ENCODE measurements at places on chromosomes 5 and 9. TPM values are rescaled to one million over a fixed set of nuclear protein-coding genes. Genes with fewer than 3 reads are reported as not detected.

TGFBI gene
- not detected for total RNA-seq

KCNMB1 gene
- total RNA-seq = not detected

CNTNAP3B gene
- total RNA-seq = not detected

TAF7 gene
- 71.5 TPM for total RNA-seq

PRUNE2 gene
- 0.50 TPM for total RNA-seq

SHROOM1 gene
- 7.4 TPM for total RNA-seq

GPR150 gene
- 0.56 TPM for total RNA-seq

PCA3 gene
- not detected for total RNA-seq

SLC46A2 gene
- not detected for total RNA-seq

ERMP1 gene
- 17.3 TPM for total RNA-seq

IFNA13 gene
- not detected for total RNA-seq

SET gene
- 831 TPM for total RNA-seq

CARTPT gene
- not detected for total RNA-seq

DRD1 gene
- total RNA-seq = not detected

GEMIN5 gene
- 47.5 TPM for total RNA-seq

DNAJA1 gene
- 328 TPM for total RNA-seq

KIAA0825 gene
- total RNA-seq = 0.54 TPM

F2RL2 gene
- not detected for total RNA-seq

MIGA2 gene
- 43.3 TPM for total RNA-seq

COL23A1 gene
- 0.07 TPM for total RNA-seq

GMCL2 gene
- total RNA-seq = 0.07 TPM

FGD3 gene
- 39.5 TPM for total RNA-seq

SPINK6 gene
- total RNA-seq = not detected

PCDHB10 gene
- not detected for total RNA-seq

Data from activated CD4-positive, alpha-beta T cell treated with anti-CD3 and anti-CD28 coated beads, Interleukin-2, amount 10 ng/mL, durations not matched to agents 24 days and 14 days (primary cell).